ENCODE measurements at places on chromosomes 3 and 15.

- DNase-seq = no peak
These were observed 56.8 kb downstream of the SMAD6 start for GRCh38 chr15:66758844-66759243.

DNA sequence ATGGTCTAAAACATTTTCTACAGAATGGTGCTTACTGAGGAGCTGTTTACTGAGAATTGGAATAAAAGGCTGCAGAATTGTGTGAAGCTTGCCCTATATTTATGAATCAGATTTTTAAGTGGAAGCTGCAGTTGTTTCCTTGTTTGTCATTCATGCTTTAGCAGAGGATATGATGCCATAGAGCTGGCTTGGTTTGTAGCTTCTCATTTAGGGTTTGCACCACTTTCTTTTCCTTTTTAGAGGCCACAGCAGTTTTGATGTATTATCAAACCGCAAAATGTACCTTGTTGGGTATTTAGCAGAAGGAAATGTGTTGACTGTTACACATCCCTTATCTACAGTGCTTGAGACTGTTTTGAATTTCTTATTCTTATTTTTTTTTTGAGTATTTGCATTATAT is 66.2 kb downstream of the RASA2 start:
- no peak for DNase-seq

GRCh38 chr15:71011503-71012155 is 103.6 kb upstream of the THSD4 start:
- no peak for DNase-seq

DNA sequence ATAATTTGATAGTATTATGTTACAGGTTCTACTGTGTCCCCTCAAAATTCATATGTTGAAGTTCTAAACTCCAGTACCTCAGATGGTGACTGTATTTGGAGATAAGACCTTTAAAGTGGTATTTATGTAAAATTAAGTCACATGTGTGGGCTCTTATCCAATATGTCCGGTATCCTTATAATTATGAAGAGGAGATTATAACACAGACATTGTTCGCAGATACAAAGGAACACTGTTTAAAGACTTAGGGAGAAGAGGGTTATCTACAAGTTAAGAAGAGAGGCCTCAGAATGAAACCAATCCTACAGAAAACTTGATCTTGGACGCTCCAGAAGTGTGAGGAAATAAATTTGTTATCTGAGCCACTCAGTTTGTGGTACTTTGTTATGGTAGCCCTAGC is 50.9 kb downstream of the DPH6 start:
- no peak for DNase-seq

GRCh38 chr3:165464736-165465135 is 268.6 kb upstream of the SLITRK3 start:
- no peak for DNase-seq

GRCh38 chr3:195054311-195054710 is 216.6 kb downstream of the XXYLT1 start:
- no peak for DNase-seq

DNA sequence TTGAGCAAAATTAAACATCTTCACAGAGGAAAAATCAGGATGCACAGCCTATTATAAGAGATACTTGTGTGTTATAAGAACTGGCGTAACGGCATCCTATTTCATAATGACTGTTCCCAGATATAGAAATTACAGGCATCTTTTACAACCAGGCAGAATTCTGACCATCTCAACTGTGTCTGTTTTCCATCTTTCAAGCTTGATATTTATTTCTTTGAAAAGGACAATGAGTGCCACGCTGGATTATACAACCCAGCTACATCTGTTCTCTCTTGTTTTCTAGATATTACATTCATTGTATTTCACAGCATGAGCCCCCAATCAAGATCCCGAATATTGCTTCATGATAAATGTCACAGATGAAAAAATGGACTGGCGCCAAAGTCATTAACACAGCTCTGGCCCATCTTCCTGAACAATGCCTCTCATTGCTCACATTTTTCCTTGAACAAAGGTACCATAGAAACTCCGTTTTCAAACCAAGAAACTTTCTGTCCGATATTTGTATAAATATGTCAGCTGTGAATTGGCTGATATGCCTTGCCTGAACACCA is 420.6 kb downstream of the TBL1XR1 start:
- no peak for DNase-seq

DNA sequence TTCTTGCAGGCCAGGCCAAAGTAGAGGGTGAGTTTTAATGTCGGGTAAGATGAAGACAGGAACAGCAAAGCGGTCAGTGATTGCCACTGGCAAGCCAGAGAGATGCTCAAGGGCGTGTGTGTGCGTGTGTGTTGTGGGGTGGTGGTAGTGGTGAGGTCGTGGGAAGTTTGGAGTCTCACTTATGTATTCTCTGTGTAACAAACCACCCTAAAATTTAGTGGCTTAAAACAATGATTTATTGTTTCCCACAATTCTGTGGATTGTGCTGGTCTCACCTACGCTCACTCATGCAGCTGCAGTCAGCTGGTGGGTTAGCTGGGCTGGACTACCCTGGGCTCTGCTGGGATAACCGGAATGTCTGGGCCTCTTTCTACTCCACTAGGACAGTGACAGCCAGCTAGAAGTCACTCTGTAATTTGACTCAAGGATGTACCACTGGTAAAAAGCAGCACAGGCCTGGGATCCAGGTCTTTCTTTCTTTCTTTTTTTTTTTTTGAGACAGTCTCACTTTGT is 50.9 kb upstream of the BHLHE40 start:
- DNase-seq = no peak

DNA sequence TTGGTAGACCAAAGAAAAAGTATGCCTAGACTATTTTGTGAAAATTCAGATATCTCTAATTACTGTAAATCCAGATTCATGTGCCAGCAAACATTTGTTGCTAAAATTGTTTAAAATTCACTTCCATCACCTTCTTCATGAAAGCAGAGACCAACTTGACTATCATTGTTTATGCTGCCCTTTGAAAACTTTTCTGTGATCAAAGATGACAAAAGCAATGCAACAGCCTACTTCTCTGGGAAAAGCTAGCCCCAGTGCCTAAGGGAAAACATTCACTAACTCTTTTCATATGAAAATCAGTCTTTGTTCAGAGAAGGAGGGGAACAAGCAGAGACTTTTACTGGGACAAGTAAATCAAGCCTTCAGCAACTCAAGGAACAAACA is 178.0 kb upstream of the P2RY1 start:
- DNase-seq = no peak

- DNase-seq = no peak
These were observed 48.6 kb upstream of the MAGEF1 start for GRCh38 chr3:184760337-184761074.

DNA sequence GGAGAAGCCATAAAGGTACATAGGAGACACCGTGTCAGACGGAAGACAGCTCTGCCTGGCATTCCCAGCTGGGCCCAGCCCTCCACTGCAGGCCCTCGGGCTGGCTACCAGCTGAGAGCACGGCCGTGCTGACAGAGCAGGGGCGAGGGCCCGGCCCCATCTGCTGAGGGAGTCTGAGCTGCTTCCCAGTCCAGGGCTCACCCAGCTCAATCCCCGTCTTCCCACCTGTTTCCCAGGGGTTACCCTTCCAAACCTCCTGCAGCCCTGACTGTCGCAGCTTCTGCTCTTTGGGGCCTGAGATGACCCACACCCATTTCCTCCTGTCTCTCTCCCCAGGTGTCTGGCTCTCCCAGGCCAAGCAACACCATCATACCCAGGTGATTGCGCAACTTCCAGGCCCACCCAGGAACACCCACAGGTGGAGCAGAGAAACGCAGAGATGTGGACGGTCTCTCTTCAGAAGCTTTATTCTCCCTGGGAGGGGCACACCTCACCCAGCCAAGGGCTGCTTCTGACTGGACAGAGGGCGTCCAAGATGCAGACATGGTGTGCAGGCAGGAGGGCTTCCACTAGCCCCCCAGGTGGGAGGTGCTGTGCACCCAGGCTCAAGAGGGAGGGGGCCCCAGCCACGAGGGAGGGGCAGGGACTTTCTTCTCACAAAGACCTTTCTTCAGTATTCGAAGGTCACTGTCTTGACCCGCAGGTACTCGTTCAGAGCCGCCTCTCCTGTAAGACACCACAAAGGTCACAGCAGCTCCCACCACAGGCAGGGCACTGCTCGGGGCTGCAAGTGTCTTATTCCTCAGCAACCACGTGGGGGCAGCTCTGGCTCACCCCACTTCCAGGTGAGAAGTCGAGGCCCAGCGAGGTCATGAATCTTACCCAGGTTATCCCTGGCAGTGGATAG is 19.4 kb upstream of the SLC41A3 start:
- DNase-seq = peak; percentile 51

GRCh38 chr3:144314946-144315345 is 343.3 kb downstream of the DIPK2A start:
- DNase-seq = no peak

DNA sequence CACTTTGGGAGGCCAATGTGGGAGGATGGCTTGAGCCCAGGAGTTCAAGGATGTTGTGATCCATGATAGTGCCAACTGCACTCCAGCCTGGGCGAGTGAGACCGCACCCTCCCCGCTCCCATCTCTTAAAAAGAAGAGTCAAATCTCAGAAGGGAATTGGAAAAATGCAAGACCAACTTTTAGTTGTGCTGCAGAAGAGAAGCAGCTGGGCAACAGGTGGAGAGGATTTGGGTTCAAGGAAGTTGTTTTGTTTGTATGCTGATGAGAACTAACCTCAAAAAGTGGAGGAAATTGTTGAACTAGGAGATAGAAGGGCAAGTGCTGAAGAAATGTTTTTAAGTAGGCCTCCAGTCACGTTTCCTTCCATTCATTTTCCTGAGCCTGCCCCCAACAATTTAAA is 12.8 kb upstream of the PDCD7 start:
- no peak for DNase-seq

DNA sequence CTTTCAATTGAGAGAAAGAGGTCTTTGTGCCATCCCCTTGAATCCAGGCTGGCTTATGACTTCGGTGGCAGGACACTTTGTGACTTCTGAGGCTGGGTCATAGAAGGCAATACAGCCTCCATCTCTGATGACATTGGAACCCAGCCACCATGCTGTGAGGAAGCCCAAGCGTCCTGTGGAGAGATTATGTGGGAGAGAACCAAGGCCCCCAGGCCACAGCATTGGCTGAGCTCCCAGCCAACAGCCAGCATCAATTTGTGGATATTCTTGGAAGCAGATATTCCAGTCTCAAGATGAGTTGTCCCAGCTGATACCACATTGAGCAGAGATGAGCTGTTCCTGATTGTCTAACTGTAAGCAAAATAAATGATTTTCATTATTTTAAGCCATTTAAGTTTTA is 12.7 kb upstream of the XIRP1 start:
- no peak for DNase-seq

GRCh38 chr15:93612953-93613352 is 523.9 kb upstream of the RGMA start:
- no peak for DNase-seq
